Kidney (tissue), 22 donors: ENCODE measurements at places on chromosomes 12 and 14.

GRCh38 chr12:53064613-53065436 lies 14.4 kb downstream of the SPRYD3 start:
- peak; percentile 72 for DNase-seq

- DNase-seq, result no peak
Measured at GRCh38 chr12:22435583-22435982, 101.1 kb upstream of the ST8SIA1 start.

GRCh38 chr12:12247584-12247983 lies 19.3 kb downstream of the LRP6 start:
- DNase-seq, result no peak

DNA sequence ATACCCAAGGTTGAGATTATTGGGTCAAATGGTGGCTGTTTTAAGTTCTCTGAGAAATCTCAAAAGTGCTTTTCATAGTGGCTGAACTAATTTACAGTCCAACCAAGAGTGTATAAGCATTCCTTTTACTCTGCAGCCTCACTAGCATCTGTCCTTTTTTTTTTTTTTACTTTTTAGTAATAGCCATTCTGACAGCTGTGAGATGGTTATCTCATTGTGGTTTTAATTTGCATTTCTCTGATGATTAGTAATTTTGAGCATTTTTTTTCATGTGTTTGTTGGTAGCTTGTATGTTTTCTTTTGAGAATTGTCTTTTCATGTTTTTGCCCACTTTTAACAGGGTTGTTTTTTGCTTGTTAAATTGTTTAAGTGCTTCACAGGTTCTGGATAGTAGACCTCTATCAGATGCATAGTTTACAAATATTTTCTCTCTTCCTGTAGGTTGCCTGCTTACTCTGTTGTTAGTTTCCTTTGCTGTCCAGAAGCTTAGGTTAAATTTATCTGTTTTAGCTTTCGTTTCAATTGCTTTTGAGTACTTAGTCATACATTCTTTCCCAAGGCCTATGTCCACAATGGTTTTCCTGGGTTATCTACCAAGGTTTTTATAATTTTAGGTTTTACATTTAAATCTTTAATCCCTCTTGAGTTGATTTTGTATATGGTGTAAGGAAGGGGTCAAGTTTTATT lies 881.3 kb upstream of the SEL1L start:
- no peak for DNase-seq

DNA sequence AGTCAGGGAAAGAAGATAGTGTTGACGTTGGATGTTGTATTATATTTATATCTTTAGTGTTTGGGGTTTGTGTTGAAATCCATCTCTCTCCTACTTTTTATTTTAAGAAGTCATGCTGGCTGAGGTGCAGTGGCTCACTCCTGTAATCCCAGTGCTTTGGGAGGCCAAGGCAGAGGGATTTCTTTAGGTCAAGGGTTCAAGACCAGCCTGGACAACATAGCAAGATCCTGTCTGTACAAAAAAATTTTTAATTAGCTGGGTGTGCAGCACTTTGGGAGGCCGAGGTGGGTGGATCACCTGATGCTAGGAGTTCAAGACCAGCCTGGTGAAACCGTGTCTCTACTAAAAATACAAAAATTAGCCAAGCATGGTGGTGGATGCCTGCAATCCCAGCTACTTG lies 23.9 kb downstream of the A2ML1 start:
- DNase-seq, result no peak

GRCh38 chr14:52338051-52338681 lies 24.1 kb downstream of the PTGER2 start:
- DNase-seq, result no peak

- peak; percentile 20 for DNase-seq
Measured at GRCh38 chr14:100110816-100111215, 45.6 kb downstream of the EVL start.

- no peak for DNase-seq
Measured at GRCh38 chr12:107356937-107357295, 263.6 kb upstream of the CRY1 start.
